Uterus (tissue), 4 donors: ENCODE measurements at places on chromosomes 3 and 15. TPM values are rescaled to one million over a fixed set of nuclear protein-coding genes. Genes with fewer than 3 reads are reported as not detected.

- DNase-seq: peak; percentile 83
Measured at GRCh38 chr3:15287565-15288330, 44.6 kb downstream of the SH3BP5 start.

DNA sequence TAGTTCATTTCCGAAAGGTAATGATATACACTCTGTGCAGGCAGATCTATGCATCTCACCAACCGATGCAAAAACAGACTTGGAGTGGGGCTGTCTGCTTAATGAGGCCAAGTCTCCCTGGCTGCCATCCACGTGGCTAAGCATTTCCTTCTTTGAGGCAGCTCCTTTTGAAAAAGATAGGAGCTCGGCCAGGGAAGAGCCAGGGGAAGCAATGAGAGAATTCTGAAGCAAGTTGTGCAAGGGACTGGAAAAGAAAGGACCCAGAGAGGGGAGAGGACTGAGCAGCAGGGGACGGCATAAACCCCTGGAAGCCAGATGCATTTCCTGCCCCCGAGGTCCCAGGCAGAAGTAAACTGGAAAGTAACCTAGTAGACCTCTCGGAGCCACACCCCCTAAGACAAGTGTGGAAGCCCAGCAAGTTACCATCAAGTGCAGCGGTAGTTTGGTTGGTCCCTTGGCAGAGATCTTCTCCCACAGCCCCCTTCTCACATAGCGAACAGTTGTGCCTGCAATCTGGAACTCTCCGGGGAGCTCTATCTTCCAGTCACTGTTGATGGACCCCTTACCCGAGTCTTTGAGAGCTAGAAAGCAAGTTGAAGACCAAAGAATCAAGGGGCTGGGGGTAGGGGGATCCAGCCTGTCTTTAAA, 288.2 kb downstream of the ADAMTS17 start:
- DNase-seq: no peak

GRCh38 chr15:98514034-98514622, 134.2 kb upstream of the IGF1R start:
- no peak for DNase-seq

The LYSMD2 gene
- 25.9 TPM for total RNA-seq
